ENCODE measurements at places on chromosomes 4 and X.

DNA sequence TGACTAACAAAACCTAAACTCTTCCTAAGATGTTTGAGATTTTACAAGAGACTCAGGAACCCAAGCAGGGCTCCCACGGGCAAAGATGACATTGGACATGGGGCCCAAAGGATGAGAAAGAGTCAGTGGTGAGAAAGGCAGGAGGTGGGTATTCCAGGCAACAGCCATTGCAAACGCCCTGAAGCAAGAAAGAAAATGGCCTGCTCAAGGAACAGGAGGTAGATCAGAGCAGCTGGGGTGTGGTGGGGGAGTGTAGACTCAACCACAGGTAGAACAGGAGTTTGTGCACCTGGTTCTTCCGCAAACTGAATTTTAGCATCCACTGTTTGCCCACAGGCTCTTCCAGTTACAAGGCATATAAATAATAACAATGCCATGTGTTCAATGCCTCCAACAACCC is 3.3 kb downstream of the PPP2R2C start:
- peak; percentile 22 for DNase-seq

- no peak for DNase-seq
Observed at GRCh38 chr4:80948995-80949394, 81.5 kb upstream of the BMP3 start.

GRCh38 chrX:86103061-86103460 is 45.2 kb upstream of the DACH2 start:
- DNase-seq: no peak

DNA sequence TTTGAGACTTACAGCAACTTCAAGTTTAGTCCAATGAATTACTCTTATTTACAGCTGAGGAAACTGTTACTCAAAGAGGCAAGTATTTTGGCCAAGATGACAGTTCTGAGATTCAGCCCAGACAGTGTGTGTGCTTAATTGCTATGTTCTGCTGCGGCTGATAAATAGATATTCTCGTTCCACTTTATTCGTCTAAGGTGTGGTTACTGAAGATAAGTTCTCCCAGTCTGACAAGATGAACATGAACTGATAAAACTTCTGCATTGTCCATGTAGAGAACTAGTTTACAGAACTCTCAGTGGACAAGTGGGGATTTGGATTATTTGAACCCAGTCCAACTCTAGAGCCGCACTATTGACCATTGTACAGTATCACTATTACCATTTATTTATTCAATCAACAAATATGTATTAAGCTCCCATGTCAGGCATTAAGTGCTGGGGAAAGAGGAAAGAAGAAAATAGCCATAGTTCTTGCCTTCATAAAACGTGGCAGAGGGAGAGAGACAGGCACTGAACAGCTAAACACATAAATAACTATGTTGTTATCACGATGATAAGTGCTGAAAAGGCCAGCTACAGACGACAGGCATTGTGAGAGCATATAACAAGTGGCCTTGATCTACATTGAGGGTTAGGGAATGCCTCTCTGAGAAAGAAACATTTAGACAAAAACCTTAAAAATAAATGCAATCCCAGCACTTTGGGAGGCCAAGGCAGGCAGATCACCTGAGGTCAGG is 4.0 kb upstream of the DHX15 start:
- no peak for DNase-seq

DNA sequence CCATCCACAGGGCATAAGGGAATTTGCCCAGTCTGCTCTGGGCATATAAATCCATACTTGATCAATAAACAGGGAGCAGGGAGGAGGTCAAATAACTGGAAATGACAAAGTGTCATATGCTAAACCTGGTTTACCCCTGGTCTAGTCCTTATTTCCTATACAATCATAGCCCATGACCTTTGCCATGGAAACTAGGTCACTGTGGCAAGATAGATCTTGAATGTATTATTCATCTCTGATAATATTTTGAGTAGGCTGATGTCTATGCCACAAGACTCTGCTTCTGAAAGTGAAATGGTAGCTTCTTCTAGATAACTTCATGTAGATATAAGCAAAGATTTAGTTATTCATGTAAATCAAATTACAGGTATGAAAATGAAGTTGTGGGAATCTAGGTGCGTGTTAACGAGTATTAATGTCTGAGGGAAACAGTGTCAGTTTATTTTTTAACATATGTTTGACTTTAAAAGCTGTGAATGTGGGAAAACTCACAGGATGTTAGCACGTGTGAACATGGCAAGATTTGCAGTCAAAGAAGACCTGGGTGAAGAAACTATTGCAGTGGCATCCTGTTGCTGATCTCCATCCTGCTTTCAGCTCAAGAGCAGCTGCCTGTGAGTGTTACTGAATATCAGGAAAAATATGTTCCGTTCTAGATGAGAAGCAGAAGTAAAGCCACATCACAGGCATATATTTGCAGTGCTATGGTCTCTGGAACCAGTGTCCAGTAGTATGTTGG is 81.8 kb upstream of the NDP start:
- no peak for DNase-seq

DNA sequence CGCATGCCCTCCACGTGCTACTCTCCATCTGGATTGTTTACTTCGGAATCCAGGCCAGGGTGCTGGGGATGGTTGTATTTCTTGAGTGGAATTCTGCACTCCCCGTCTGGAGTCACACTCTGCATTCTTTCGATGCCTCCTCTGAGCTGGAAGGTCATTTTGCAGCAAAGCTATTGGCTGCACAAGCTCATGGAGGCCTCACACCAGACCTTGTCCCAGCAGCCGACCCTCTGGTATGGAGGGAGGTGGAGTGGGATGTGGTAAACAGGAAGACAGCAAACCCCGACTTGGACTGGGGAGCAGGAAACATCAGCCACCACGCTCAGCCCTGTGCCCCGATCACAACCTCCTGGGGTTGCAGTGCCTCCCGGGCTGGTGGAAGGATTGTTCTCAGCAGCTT is 225.3 kb upstream of the LNX1 start:
- DNase-seq: no peak

- no peak for DNase-seq
Observed at GRCh38 chr4:76105652-76106051, 31.1 kb downstream of the ART3 start.

GRCh38 chr4:48258845-48259397 is 10.7 kb downstream of the TEC start:
- DNase-seq: no peak

DNA sequence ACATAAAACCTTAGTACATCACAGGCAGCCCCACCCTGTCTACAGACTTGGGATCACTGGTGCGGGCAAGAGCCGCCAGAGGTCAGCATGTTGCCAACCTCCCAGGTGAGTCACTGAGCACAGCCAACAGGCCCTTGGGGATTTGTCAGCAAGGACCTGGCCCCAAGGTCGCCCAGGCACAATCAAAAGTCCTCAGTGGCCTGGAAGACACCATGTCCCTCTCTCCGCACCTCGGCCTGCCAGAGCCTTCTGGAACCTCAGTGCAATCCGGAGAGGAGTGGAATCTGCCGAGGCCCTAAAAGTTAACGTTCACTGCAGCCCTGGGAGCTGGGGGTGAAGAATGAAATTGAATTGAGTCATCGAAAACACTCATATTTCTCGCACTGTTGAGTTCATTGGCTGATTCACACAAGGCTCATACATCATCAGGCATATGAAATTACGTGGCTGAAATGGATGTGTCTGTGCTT is 74.3 kb downstream of the WFS1 start:
- DNase-seq: no peak

DNA sequence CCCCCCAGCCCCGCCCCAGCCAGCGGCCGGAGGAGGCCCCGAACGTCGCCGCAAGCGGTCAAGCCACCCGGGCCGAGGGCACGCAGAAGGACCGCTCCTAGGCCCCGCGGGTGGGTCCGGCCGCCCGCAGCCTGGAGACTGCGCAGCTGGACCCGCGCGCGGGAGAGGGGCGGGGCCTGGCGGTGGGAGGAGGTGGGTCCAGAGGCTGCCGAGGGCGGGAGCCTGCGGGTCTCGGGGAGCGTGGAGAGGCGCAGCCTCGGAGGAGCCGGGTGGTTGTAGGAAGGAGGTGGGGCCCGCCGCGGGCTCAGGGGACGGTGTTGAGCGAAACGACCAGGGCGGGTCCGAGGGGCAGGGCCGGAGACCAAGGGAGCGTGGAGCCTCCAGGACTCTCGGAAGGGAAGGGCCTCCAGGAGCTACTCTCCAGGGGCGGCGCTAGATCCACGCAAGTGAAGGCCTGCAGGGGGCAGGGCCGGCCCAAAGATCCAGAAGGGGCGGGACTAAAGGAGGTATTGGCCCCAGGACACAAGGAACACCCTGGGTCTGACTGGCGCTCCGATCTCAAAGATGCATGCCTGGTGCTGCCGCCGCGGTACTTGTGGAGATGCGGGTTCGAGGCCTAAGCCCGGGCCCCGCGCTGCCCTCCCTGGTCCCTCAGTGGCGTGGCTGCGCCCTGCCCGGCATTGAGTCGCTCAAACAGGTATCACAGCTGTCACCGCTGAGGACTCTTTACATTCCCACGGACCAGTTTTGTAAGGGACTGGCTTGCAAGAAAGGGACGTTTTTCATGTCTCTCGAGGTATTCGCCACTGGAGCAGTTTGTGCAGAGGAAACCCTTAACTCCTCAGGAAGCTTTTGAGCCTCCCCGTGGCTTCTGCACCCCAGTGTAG is 5.9 kb downstream of the TIMM17B start:
- DNase-seq: peak; percentile 93

- no peak for DNase-seq
Observed at GRCh38 chr4:102227388-102227787, 117.9 kb downstream of the SLC39A8 start.

GRCh38 chr4:96894621-96895020 is 1054.7 kb downstream of the PDHA2 start:
- DNase-seq: no peak

DNA sequence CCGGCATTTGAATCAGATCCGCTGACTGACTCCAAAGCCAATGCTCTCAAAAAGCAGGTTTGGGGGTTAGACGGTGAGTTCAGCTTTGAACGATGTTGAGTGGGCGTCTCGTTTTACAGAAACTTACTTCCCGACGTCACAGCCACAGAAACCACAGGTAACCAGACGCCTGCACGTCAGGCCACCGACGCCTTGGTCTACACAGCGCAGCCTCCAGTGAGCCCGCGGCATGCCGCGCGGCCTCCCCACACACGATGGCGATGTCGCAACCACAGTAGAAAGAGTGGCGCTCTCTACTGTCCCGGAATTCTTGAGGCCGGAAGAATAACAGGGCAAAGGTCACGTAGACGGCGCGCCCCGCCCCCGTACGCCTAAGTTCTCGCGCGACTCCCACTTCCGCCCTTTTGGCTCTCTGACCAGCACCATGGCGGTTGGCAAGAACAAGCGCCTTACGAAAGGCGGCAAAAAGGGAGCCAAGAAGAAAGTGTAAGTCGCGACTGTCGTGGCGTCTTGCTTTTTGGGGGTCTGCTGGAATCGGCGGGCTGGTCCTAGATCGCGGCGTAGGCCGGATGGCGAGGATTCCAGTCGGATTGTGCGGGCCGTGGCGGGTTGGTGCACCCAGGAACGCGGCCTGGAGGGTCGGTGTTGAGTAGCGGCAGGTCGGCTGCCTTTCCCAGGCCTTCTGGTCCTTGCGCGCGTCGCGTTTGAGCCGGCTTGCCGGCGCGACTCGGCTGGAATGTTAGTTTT is at the start of gene RPS3A:
Gene RPS3A, plus strand, starts transcription at position 400 of the 747 bp plus-strand sequence. Its CDS starts 25 bp downstream, at position 425.
- DNase-seq: peak; percentile 98

DNA sequence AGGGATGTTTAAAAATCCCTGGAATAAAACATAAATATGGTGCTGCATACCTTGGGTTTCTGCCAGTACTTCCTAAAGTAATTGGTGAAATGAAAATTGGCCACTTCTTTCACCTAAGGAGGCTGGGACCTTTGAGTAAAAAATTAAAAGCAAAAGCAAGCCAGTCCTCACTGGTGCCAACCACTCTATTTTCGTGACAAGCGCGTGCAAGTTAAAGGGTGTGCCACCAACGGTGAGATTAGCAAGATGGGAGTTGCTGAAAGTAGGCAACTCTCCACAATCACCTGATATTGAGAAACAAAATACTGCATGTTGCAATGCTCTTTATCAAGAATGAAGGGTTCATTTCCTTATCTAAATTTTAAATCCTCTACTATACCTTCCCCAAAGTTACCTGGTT is 19.7 kb upstream of the RTL9 start:
- DNase-seq: no peak

GRCh38 chr4:165079476-165079875 is 25.8 kb downstream of the TRIM75 start:
- DNase-seq: no peak

GRCh38 chr4:184424993-184425758 is 49.2 kb downstream of the IRF2 start:
- no peak for DNase-seq

- DNase-seq: no peak
Observed at GRCh38 chr4:154164931-154165839, 326.4 kb downstream of the DCHS2 start.

DNA sequence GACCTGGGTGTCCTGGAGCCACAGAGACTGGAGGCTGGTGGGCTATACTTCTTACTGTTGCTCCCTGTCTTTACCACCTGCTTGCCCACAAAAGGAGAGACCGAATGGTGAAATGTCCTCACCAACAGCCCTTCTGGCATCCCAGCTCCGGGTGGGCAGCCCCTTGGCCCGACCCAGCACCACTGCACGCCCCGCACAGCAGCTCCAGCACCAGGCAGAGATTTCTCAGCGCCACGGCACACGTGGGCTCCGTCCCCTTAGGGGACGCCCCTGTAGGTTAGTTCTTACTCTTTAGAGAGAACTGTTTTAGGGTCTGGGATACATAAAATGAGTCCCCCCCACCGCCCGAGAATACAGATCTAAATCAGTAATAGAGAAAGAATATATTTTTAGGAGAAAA is 158.4 kb upstream of the MAB21L2 start:
- DNase-seq: no peak

GRCh38 chr4:3746701-3747580 is 19.2 kb upstream of the ADRA2C start:
- no peak for DNase-seq

DNA sequence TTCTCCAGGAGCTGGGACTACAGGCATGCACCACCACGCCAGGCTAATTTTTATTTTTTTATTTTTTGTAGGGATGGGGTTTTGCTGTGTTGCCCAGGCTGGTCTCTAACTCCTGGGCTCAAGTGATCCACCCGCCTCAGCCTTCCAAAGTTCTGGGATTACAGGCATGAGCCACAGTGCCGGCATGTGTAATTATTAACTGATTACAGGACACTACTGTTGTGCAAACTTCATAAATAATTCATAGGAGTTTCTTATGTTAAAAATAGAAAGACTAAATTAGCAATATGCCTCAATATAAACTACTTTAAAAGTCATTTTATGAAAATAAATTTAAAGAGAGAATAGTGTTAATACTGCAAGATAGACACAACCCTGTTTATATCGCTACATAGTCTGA is 221.9 kb downstream of the SNCA start:
- DNase-seq: no peak

All from coronary artery (tissue), 2 donors.